ENCODE measurements at places on chromosomes 4 and X. TPM values are rescaled to one million over a fixed set of nuclear protein-coding genes. Genes with fewer than 3 reads are reported as not detected.
A peak's percentile ranks its signal among the peaks of the same experiment; 100 is the strongest.

REPS2 gene
- not detected for total RNA-seq

GRCh38 chr4:153560908-153561307 lies 94.7 kb downstream of the TMEM131L start:
- no peaks in the 10 kb centered on the region for H3K27me3 ChIP-seq
- peaks cover 67% of the 10 kb centered on the region for H3K36me3 ChIP-seq
- H3K4me3 ChIP-seq = no peak overlapping the region
- H3K4me1 ChIP-seq = peaks cover 44% of the 10 kb centered on the region

SPATA4 gene
- total RNA-seq = not detected

SERTM2 gene
- total RNA-seq = not detected

GABRB1 gene
- total RNA-seq = not detected

GAGE2A gene
- not detected for total RNA-seq

HPF1 gene
- 20.4 TPM for total RNA-seq

TMPRSS11E gene
- 0.11 TPM for total RNA-seq

CORIN gene
- total RNA-seq = 0.29 TPM

IL3RA gene
- not detected for total RNA-seq

- peak overlapping the region; percentile 89 for H3K4me3 ChIP-seq
- peaks cover 26% of the 10 kb centered on the region for H3K4me1 ChIP-seq
- H3K27ac ChIP-seq = peak overlapping the region; percentile 97
Observed at GRCh38 chrX:47234583-47234982, 1.8 kb downstream of the USP11 start.

DNA sequence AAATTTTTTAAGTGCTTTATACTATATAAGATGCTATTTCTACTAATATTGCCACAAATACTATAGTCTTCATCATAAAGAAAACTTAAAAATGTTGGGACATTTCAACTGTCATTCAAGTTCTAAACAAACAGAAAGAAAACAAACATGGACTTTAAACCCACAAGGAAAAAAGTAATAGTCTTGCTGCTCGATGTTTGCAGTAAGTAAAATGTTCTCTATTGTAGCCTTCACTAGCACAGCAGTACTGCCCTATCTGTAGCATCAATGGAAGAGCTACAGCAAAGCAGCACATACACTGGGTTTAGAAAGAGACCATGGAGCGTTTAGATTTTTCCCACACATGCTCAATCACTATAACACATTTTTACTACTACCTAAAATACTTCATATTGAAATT lies 146.8 kb downstream of the KLHL13 start:
- no peak overlapping the region for H3K27ac ChIP-seq
- H3K4me3 ChIP-seq = no peak overlapping the region
- H3K36me3 ChIP-seq = no peaks in the 10 kb centered on the region

GRCh38 chr4:38413524-38414341 lies 250.3 kb upstream of the KLF3 start:
- H3K27ac ChIP-seq = no peak overlapping the region
- no peaks in the 10 kb centered on the region for H3K27me3 ChIP-seq
- H3K36me3 ChIP-seq = no peaks in the 10 kb centered on the region
- no peak for DNase-seq

- DNase-seq = no peak
- peaks cover 3% of the 10 kb centered on the region for H3K27me3 ChIP-seq
- no peaks in the 10 kb centered on the region for H3K36me3 ChIP-seq
- no peak overlapping the region for H3K4me3 ChIP-seq
- no peaks in the 10 kb centered on the region for H3K4me1 ChIP-seq
Observed at GRCh38 chr4:83875437-83875836, 339.5 kb downstream of the GPAT3 start.

MAGEA4 gene
- not detected for total RNA-seq

DNA sequence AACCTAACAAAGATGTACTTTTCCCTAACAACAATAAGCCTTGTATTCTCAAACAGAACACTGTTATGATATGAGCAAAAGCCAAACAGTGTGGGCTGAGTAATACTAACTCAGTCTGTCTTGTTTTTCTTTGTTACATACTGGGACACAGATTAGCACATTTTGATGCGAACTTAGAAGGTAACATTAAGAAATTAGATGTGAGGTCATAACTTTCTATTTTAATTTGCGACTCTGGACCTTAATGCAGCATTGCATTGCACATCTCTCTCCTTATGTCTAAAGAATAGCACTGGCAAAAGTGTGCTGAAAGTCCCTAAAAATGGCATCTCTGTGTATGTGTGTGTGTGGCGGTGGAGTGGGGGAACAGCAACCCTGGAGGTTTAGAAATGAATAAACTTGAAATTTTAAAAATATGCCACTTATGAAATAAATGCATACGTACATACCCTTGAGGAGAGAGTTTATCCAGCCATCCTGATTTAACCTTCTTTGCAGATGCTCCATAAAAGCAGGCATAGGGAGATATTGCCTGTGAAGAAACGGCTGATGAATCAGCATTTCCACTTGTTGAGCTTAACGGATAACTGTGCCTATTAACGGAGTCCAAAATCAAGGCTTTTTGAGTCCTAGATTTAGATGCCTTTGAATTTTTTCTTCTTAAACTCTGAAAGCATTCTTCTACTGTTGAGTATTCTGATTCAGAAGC lies 34.2 kb downstream of the ARAP2 start:
- peak overlapping the region; percentile 29 for H3K4me3 ChIP-seq
- peaks cover 64% of the 10 kb centered on the region for H3K4me1 ChIP-seq
- DNase-seq = no peak
- H3K36me3 ChIP-seq = peaks cover 47% of the 10 kb centered on the region
- peak overlapping the region; percentile 89 for H3K27ac ChIP-seq

CPLX1 gene
- not detected for total RNA-seq

GRCh38 chr4:174834477-174834876 lies 5.4 kb upstream of the GLRA3 start:
- peaks cover 8% of the 10 kb centered on the region for H3K27me3 ChIP-seq
- no peaks in the 10 kb centered on the region for H3K4me1 ChIP-seq
- no peak for DNase-seq
- no peak overlapping the region for H3K27ac ChIP-seq
- no peaks in the 10 kb centered on the region for H3K36me3 ChIP-seq

DNA sequence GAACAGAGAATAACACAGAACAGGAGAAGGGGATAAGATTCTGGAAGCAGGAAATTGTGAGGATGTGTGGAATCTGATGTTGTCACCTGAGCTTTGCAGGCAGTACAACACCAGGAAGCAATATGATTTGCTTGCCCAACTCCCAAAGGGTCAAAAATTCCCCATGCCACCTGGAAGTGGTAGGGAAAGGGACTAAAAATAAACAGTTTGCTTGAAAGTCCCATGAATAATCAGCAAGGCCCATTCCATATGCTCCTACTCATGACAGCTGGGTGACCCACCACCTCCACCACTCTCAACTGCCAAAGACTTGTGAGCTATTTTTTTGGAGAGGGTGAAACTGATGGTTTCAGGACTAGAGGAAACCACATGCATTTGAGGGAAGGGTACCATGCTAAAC lies 168.4 kb downstream of the KCNIP4 start:
- H3K27ac ChIP-seq = no peak overlapping the region
- H3K27me3 ChIP-seq = peaks cover 2% of the 10 kb centered on the region
- H3K4me1 ChIP-seq = no peaks in the 10 kb centered on the region
- no peaks in the 10 kb centered on the region for H3K36me3 ChIP-seq
- no peak overlapping the region for H3K4me3 ChIP-seq

- no peaks in the 10 kb centered on the region for H3K27me3 ChIP-seq
- DNase-seq = no peak
- H3K4me1 ChIP-seq = no peaks in the 10 kb centered on the region
- H3K36me3 ChIP-seq = no peaks in the 10 kb centered on the region
- no peak overlapping the region for H3K27ac ChIP-seq
- H3K4me3 ChIP-seq = no peak overlapping the region
Observed at GRCh38 chr4:53847965-53848364, 216.4 kb downstream of the CHIC2 start.

- no peak for DNase-seq
- H3K36me3 ChIP-seq = no peaks in the 10 kb centered on the region
- no peak overlapping the region for H3K4me3 ChIP-seq
- peaks cover 6% of the 10 kb centered on the region for H3K27me3 ChIP-seq
- no peak overlapping the region for H3K27ac ChIP-seq
Observed at GRCh38 chr4:140126261-140126660, 27.7 kb downstream of the MAML3 start.

DNA sequence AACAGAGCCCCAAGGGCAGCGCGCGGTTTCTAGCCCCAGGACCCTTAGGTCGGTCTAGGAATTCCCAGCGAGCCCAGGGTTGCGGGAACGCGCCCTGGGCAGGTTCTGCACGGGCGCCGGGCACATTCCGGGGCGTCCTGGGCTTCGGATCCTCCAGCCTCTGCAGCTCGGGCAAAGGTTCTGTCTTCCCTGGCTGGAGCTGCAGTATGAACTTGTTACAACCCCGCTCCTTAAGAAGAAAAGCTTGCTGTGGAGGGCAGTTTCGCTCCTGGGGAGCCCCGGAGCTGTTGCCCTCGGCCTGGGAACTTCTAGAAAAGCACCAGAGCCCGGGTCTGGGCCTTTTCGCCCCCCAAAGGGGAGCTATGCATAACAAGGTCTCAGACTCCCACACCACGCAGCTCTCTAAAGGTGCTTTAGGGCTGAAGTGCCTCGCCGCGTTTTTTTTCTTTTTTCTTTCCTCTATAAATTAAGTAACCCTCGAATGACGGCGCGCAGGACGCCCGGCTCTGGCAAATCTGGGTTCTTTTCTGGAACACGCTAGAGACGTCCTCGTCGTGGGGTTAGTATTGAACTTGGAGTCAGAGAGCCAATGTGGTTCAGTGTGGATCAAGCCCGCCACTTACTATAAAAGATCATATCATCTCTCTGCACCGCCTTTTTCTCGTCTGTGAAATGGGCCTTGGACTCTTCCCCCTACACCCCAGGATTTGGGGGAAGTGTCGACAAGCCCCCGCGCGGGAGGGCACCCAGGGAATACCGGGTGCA lies 5.7 kb downstream of the MSX1 start:
- H3K4me1 ChIP-seq = peaks cover 24% of the 10 kb centered on the region
- DNase-seq = no peak
- H3K36me3 ChIP-seq = no peaks in the 10 kb centered on the region
- no peak overlapping the region for H3K4me3 ChIP-seq
- peaks cover 73% of the 10 kb centered on the region for H3K27me3 ChIP-seq
